ENCODE measurements at places on chromosomes 4 and X. TPM values are rescaled to one million over a fixed set of nuclear protein-coding genes. Genes with fewer than 3 reads are reported as not detected.

BEND2 gene
- not detected for total RNA-seq

CABS1 gene
- not detected for total RNA-seq

GABRG1 gene
- not detected for total RNA-seq

ANKRD50 gene
- 5.4 TPM for total RNA-seq

TMSB15C gene
- total RNA-seq, result 0.31 TPM

SMIM10L2A gene
- 0.17 TPM for total RNA-seq

BEND4 gene
- not detected for total RNA-seq

LDB2 gene
- total RNA-seq, result not detected

VCX3A gene
- not detected for total RNA-seq

WDFY3 gene
- 11.1 TPM for total RNA-seq

RCHY1 gene
- 18.0 TPM for total RNA-seq

GPR82 gene
- total RNA-seq, result not detected

CEP135 gene
- total RNA-seq, result 7.3 TPM

ZNF732 gene
- total RNA-seq, result not detected
